ENCODE measurements at places on chromosomes 7 and 10.

- DNase-seq, result no peak
Measured at GRCh38 chr7:22667187-22667561, 59.8 kb upstream of the IL6 start.

GRCh38 chr7:87038993-87039690 is 20.3 kb downstream of the ELAPOR2 start:
- no peak for DNase-seq

GRCh38 chr7:131955679-131956078 is 399.3 kb upstream of the PODXL start:
- DNase-seq, result no peak

GRCh38 chr10:107423903-107424302 is 259.4 kb upstream of the SORCS1 start:
- DNase-seq, result no peak

GRCh38 chr10:126904818-126905701 is at the start of gene DOCK1:
Gene DOCK1, plus strand, starts transcription at chr10:126905428. Its CDS starts 90 bp downstream, at chr10:126905518.
- no peak for DNase-seq

GRCh38 chr10:102424145-102424544 is 3.5 kb downstream of the FBXL15 start:
- no peak for DNase-seq

DNA sequence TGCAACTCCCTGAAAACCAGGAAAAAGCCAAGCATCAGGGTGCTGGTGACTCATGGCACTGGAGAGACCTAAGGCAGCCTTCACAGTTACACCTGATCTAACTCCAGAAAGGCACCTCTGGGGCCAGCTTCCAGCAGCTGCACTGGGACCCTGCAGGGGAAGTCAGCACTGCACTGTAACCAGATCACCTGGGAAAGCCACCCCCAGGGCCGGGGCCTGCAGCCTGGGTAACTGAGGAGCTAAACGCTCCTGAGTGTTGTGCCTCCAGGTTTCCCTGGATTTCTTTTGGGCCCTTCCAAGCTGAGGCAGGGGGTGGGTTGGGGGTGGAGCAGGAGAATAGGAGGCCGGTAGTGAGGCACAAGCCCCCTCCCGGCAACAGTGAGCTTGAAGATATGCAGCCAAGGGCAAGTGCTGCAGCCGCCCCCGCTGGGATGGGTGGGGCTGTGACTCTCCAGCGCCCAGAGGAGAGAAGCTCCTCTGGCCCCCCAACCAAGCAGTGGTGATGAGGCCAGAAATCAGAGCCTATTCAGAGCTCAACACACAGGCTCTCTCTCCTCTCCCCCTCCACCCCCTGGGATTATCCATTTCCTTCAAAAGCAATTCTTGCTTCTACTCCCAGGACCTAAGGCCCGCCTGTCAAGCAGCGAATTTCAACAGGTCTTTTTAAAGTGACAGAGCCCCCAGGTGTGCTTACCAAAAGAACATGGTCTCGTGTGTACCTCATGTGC is 2.6 kb downstream of the CXCL12 start:
- no peak for DNase-seq

DNA sequence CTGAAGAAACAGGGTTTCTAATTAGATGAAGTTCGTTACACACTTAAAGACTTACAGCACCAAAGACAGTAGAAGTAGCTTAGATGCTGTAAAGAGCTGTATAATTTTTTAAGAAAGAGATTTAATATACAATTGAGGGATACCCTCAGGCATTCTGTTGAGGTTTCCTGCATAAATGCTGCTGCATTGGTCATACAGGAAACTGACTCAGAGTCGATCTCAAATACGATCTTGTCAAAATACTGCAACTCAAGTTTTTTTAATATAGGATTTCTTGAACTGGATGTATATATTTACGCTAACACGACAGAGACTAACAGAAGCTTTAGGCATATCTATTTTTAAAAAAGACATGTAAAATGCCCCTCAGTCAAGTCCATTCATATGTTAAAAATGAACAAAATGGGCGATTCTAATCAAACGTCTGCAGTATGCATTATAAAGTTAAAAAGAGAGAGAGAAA is 2.4 kb upstream of the ARID5B start:
- DNase-seq, result no peak

GRCh38 chr7:135644154-135644553 is 18.2 kb upstream of the STMP1 start:
- DNase-seq, result no peak

Measured in GF-D8 (cell line).